ENCODE measurements at places on chromosomes 3 and 15. TPM values are rescaled to one million over a fixed set of nuclear protein-coding genes. Genes with fewer than 3 reads are reported as not detected.

- peak; percentile 24 for DNase-seq
Observed at GRCh38 chr15:69798481-69799250, 299.1 kb downstream of the TLE3 start.

DNA sequence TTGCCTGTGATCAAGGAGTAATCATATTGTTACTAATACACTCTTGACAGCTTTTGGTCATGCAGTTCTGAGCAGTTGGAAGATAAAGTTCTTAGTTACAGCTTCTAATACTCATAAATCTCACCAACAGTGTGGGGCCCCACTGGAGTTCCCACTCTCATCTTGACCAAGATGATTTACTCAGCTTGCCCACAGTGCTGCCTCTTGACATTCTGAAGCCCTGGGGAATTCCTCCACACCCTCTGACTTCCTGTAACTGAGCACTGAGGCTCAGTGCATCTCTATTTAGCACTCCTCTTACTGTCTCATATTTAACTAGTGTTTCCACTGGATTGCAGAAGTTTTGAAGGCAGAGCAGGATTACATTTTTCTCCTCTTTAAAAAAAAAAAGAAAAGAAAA is 1.9 kb upstream of the ARL6IP5 start:
- DNase-seq, result no peak

DNA sequence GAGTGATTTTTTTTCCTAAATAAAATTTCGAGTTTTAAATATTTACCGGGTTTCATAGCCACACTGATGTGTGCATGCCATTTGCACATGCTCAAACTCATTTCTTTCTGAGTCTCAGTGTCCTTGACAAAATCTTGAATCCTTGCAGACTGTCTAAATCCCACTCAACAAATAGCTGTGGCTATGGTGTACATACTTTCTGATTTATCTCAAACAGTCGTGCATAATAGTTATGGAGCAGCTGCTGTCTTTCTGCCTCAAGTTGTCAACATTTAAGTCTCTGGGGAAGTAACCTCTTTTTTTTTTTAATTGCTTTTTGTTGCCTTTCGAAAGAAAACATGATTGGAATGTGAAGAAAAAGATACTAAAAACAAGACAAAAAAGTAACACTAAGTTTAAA is 52.8 kb upstream of the UTS2B start:
- DNase-seq, result no peak

DNA sequence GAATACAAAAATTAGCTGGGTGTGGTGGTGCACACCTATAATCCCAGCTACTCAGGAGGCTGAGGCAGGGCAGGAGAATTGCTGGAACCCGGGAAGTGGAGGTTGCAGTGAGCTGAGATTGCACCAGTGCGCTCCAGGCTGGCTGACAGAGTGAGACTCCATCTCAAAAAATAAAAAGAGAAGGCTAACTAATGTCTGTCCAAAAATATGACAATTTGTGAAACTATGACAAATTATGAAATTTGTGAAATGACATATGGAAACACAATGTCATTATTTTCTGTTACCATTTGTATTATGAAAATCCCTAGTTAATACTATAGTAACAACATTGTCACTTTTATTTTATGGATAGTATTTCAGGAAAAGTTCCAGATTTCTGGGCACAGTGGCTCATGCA is 1306.3 kb upstream of the EPHA6 start:
- DNase-seq, result no peak

DNA sequence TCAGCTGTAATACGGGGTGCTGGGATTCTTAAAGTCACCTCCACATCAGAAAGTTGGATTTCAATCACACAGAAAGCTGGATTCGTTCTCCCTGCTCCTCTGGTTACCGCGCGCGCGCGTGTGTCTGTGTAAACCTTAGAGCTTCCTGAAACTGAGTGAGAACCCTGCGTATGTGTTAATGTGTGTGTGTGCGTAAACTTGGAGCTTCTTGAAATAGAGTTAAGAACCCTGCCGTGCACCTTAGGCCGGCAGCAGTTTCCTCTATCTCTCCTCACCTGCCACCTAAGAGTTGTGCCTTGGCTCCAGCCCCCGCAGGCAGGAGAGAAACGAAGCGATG is 531 bp downstream of the LZTFL1 start:
- DNase-seq, result no peak

- no peak for DNase-seq
Observed at GRCh38 chr3:119967353-119968006, 126.8 kb downstream of the GSK3B start.

GRCh38 chr15:31346367-31347066 is 19.9 kb downstream of the KLF13 start:
- DNase-seq, result no peak

GRCh38 chr3:194395778-194396538 is 3.1 kb downstream of the GP5 start:
- no peak for DNase-seq

DNA sequence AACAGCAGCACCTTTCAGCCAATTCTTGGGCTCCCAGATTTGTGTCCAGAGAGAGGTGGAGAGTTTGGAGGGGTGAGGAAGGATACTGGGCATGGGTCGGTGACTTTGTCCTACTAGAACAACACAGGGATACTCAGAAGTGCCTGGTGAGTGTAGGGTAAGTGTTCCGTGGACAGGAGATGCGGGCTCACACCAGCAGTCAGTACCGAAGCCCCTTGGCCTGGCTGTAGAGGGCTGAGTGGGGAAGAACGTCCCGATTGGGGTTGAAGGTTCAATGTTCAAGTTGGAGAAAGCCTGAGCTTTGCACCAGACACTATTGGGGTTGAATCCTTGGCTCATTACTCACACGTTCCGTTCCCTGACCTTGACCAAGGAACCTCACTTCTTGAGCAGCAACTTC is 40.8 kb upstream of the SLC6A11 start:
- no peak for DNase-seq

Gene ECE2
- total RNA-seq, result not detected

Gene KCNMB3
- total RNA-seq, result 0.02 TPM

Gene GOLGA6B
- total RNA-seq, result not detected

Gene ZKSCAN7
- 0.99 TPM for total RNA-seq

Gene ITIH4
- 0.10 TPM for total RNA-seq
